ENCODE measurements at places on chromosomes 1 and 21.

- no peak for DNase-seq
Observed at GRCh38 chr1:198519639-198520501, 20.6 kb downstream of the ATP6V1G3 start.

GRCh38 chr1:245856944-245857531, 650.0 kb downstream of the SMYD3 start:
- DNase-seq = no peak

- DNase-seq = no peak
Observed at GRCh38 chr1:185534801-185535200, 199.4 kb upstream of the HMCN1 start.

DNA sequence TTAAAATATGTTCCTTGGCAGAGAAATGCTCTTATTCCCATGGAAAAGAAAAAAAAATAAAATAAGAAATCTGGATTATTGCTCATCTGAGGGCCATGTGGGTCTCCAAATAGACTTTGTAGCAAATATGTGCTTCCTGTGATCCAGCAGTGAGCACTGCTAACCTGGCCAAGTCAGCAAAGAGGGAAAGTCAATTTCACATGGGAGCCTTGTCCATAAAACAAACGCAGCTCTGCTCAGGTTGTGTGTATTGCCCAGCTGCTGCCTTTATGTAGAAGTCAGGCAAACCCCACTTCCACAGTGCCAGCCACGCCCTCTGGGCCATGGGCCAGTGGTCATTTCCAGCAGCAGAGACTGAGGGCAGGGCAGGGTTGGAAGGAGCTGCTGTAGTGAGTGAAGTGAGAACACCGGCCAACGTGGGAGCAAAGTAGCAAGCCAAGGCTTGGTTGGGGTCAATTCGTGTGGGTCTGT, 174.3 kb downstream of the LYPLAL1 start:
- no peak for DNase-seq

- DNase-seq = no peak
Observed at GRCh38 chr1:12580054-12580887, 37.7 kb downstream of the DHRS3 start.

- DNase-seq = no peak
Observed at GRCh38 chr1:32199717-32200072, 700 bp upstream of the CCDC28B start.

DNA sequence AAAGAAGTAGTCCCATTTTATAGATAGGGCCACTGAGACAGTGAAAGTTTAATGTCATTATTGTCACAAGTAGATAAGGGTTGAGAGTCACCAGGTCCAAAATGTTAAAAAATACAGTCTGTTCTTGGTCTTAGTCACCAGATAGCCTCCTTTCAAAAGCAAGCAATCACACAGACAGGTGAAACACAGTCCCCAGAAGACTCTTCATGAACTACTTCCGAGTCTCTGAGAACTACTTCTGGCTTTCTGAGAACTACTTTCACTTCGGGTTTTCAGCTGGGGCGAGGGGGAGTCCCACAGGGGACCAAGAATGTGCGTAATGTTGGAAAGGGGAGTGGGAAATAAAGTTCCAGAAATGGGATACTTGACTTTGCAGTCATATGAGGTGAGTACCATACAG, 143.2 kb downstream of the HHIPL2 start:
- DNase-seq = no peak

- DNase-seq = no peak
Observed at GRCh38 chr1:109718495-109718894, 6.4 kb downstream of the GSTM5 start.

DNA sequence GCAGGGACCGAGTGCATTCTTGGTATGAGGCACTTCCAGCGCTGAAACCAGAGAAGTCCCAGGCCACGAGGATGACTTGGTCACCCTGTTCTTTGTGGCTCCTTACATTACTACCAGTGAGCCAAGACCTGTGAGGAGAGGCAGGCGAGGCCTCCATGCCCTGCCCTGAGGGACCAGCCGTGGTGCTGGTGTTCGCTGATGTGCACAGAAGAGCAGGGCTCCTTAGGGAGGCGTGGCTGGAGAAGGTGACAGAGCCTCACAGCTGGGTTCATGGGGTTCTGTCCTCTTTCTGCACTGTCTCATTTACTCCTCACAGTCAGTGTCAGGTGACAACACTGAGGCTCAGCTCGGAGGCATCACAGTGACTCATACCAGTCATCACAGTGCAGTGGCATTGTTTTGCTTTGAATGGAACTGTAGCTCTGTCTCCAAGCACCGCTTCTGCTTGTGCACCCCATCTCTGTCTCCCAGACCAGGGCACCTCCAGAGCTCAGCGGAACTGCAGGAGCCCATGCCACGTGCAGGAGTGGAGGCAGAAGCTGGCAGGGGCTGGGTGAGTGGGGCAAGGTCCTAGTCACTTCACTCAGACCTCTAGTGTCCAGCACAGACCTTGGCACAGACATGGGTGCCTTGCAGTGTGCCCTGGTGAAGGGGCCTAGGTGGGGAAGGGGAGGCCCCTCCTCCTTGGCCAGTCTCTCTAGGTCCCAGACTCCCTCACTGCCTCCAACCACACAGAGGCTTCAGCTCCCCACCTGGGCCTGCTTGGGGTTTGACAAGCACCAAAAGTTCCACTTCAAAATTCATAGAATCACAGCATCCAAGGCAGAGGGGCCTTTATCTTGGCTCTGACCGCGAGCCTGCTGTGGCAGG, 310.9 kb downstream of the MATN1 start:
- DNase-seq = no peak

DNA sequence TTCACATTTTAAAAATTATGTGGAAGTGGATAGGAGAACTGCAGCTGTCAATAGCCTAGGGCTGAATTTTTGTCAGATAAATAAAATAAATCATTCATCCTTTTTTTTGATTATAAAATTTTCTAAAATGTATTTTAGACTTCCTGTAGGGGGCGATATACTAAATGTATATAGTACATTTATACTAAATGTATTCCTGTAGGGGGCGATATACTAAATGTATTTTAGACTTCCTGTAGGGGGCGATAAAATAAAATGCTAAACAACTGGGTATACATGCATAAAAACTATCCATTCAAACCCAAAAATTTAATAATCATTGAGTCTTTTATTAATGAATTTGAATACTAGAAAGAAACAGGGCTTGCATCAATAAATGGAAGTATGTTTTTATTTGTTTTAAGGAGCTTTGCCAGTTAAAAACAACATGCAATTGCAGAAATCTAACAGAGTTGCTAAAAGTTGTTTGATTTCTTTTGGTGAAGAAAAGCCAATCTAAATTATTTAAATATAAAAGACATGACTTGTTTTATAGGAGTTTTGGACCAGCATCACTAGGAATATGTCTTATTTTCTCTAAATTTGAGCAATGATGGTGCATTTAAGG, 31.4 kb downstream of the CLCA1 start:
- DNase-seq = no peak

GRCh38 chr1:7390604-7391000, 380.5 kb upstream of the VAMP3 start:
- DNase-seq = no peak

DNA sequence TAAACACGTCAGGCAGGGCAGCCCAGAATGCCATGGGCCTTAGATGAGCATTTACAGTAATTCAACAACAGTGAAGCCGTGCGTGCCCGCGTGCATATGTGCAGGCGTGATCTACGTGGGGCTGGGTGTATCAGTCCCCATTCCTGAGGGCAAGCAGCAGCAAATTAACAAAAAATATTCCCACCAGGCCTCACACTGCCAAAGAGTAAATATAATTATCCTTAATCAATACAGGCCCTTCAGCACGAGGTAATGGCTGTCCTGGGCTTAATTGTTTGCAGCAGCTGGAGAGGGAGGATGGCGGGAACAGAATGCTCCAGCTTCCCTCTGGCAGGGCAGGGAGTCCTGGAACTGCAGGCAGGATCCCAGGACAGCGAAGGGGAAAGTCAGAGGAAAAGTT, 91.8 kb downstream of the DDX20 start:
- no peak for DNase-seq

- no peak for DNase-seq
Observed at GRCh38 chr1:218478336-218478735, 133.2 kb downstream of the TGFB2 start.

GRCh38 chr1:223515421-223515820, 122.2 kb downstream of the CCDC185 start:
- DNase-seq = no peak

- DNase-seq = no peak
Observed at GRCh38 chr1:50978852-50979781, 9.1 kb downstream of the CDKN2C start.

GRCh38 chr1:55374801-55375616, 159.8 kb upstream of the USP24 start:
- DNase-seq = no peak

- no peak for DNase-seq
Observed at GRCh38 chr1:219555031-219555692, 57.7 kb downstream of the ZC3H11B start.

- no peak for DNase-seq
Observed at GRCh38 chr1:213256438-213257087, 205.5 kb downstream of the RPS6KC1 start.

DNA sequence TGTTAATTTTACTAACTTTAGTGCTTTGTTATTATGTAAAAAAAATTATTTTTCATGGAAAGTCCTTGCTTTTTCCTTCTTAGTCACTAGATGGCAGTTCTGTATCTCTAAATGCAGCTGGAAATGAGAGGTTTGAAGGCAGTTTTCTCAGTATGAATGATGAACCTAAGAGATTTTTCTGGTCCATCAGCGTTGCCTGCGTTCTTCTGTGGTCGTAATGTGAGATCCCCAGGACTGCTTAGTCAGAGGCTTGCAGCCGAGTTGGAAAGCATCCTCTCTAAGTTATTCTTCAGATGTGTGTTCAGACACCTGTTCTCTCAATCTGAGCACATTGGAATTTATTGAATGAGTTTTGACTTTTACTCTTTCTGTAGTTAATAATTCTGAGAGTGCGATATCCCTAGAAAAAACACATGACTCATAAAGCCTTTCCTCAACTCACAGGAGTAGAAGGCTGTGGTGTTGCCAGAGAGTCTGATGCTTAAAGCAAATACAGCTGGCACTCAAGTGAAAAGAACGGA, 99.3 kb downstream of the FMN2 start:
- no peak for DNase-seq

DNA sequence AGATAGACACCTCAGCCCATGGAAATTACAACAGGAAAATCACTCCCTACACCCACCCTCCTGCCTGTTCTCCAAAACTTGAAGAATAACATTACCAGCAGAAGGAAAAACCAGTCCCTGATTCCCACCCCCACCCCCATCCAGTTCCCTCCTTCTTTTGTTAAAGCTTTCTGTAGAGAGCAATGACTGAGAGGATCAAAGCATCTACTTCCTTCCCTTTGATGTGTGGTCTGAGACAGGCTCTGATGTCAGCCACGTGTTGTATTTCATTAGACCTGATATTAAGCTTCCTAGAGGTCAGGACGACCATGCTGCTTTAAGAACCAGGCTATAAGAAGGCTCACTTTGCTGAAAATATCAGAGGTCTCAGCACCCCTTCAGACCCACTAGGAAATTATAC, 73.9 kb upstream of the HAO2 start:
- DNase-seq = no peak

DNA sequence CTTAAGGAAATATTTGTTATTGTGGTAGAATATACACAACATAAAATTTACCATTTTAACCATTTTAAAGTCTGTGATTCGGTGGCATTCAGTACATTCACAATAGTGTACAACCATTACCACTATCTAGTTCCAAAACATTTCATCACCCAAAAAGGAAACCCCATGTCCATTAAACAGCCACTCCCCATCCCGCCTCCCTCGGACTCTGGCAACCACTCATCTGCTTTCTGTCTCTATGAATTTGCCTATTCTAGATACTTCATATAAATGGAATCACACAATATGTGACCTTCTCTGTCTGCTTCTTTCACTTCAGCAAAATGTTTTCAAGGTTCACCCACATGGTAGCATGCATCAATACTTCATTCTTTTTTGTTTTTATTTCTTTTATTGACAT, 51.3 kb downstream of the PTP4A2 start:
- DNase-seq = no peak

GRCh38 chr1:2495546-2495945, 19.5 kb downstream of the PLCH2 start:
- no peak for DNase-seq

DNA sequence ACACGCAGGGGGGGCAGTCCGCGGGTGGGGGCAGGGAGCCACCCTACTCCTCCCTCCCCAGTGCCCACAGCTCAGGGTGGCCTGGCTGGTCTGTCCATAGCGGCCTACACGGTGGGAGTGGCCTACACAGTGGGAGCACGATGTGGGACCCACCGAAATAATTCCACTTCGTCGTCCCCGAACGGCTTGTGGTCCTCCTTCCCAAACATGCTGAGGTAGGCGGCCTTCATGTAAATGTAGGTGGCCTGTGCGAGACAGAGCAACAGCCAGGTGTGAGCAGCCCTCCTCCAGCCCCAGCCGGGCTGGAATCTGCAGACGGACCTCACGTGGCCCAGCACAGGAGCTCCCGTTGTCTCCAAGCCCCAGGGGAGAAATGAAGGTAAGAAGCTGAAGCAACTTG, 34.4 kb downstream of the TTC39A start:
- DNase-seq = no peak

DNA sequence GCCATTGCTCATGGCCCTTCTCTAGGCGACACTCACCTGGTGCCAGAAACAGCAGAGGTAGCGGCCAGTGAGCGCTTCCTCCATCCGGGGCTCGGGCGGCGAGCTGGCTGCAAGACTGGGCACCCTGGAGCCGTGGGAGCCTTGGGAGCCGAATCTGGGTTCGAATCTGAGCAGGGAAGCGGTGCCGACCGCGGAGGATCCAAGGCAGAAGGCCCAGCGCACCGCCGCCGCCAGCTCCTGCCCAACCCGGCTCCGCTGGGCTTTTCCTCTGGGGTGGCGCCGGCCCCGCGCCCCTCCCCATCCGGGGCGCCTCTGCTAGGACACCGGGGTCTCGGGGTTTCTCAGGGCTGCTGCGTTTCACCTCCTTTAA, 1.7 kb upstream of the PRDM16 start:
- DNase-seq = no peak

- no peak for DNase-seq
Observed at GRCh38 chr1:225689882-225690459, 37.0 kb upstream of the ENAH start.

GRCh38 chr1:39089931-39090521, 63.9 kb downstream of the NDUFS5 start:
- no peak for DNase-seq

DNA sequence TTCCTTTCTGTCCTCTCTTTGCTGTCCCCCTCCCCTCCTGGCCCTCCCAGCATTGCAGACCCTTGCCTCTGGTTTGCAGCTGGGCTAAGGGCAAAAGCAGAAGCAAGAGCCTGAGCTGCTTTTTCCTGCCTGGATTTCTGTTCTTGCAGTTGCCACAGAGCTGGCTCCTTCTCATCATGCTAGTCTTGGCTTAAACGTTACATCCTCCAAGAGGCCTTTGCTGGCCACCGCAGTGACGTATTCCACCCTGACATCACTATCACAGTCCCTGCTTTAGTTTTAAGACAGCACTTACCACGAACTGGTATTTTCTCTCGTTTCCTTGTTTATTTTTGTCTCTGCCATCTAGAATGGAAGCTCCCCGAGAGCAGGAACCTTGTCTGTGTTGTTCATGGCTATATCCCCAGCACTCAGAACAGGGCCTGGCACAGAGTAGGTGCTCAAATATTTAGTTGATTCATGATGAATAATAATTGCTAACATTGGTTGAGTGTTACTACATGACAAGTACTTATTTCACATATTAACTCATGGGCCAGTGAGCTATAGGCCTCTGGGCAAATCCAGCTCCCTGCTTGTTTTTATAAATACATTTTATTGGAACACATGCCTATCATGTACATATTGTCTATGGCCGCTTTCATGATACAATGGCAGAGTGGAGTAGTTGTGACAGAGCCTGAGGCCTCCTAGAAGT, 13.2 kb upstream of the CSF1 start:
- no peak for DNase-seq

GRCh38 chr1:172900376-172900997, 150.3 kb downstream of the TNFSF18 start:
- no peak for DNase-seq

GRCh38 chr1:97668945-97669344, 251.9 kb downstream of the DPYD start:
- DNase-seq = no peak

Data from stimulated activated CD4-positive, alpha-beta T cell treated with anti-CD3 and anti-CD28 coated beads, TNF-alpha, amount 100 ng/mL, for 1 hour (primary cell).